Heart left ventricle (tissue), 16 donors: ENCODE measurements at places on chromosomes 2 and 18.

DNA sequence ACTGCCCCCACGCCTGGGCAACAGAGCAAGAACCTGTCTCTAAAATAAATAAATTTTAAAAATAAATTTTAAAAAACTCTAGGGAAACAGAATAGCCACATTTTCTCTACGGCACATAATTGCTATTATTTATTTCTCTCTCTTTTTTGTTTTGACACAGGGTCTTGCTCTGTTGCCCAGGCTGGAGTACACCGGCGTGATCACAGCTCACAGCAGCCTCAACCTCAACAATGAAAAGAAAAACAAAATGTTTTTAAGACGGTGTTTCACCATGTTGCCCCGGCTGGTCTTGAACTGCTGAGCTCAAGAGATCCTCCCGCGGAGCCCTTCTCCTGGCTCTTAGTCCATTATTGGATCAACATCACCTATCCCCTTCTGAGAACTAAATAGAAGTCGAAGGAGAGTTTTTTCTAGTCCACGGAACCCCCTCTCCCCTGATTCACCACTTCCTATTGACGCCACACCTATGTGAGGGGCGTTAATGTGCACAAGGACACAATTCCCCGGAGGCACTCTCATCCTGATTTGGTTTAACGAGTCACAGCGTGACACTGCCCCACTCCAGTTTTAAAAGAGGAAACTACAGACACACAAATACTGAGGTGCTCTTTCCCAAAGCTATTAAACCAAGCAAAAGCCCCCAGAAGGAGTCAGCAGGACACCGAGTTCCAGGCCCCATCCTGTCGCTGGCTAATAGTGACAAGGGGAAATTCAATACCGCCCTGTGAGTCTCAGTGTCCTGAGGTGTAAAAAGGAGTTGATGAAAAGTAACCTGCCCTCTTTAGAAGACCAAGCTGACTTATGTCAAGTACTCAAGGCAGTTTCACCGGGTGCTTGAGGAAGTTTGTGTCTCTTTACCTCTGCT, 1.1 kb downstream of the NPC1 start:
- H3K27ac ChIP-seq: peak overlapping the region; percentile 98
- no peak for DNase-seq
- H3K4me1 ChIP-seq: peaks cover 37% of the 10 kb centered on the region
- H3K4me3 ChIP-seq: peak overlapping the region; percentile 93

DNA sequence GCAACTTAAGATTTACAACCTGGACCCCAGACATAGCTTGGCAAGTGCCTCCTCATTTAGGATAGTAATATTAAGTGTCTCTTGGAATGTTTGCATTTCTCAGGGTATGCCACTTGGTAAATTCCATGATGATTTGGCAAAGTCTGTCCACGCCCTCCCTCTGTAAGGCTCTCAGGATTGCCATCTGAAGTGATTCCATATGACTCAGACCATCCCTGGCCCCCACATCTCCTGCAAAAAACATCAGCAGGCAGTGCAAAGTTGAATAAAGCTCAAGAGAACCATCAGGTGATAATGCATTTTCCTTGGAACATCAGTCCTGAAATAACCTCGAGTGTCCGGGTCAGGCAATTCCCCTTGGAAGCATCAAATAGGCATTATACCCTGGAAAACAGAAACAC, 27.1 kb upstream of the PIEZO2 start:
- H3K27me3 ChIP-seq: no peaks in the 10 kb centered on the region
- H3K4me1 ChIP-seq: peaks cover 10% of the 10 kb centered on the region
- no peak for DNase-seq
- H3K36me3 ChIP-seq: no peaks in the 10 kb centered on the region
- H3K4me3 ChIP-seq: no peak overlapping the region
- no peak overlapping the region for H3K27ac ChIP-seq

DNA sequence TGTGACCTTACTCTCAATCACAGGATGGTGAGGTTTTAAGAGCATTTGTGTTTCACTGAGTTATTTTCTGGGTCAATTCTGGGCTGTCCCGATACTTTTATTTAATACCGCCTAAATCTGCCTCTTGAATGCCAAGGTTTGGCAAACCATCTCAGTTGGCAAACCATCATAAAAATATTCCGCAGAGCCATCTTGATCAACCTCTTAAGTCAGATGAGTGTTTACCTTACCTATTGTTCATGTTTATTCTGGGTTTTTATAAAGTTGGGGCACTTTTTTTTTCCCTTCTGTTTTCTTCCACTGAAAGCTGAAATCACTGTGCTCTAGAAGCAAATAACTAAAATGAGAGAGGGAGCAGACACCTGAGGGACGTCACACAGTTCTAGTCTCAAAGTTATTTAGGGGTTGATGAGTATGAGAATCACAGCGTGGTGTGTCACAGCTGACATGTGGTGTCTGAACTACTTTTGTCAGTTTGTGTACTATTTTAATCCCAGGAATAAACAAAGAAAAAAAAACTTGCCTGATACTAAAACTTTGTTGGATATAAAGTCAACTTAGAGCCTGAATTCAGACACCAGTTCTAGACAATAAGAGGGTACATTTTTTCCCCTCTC, 48.6 kb downstream of the ETAA1 start:
- DNase-seq: no peak
- no peaks in the 10 kb centered on the region for H3K27me3 ChIP-seq
- no peaks in the 10 kb centered on the region for H3K36me3 ChIP-seq
- H3K4me3 ChIP-seq: no peak overlapping the region
- H3K4me1 ChIP-seq: no peaks in the 10 kb centered on the region

DNA sequence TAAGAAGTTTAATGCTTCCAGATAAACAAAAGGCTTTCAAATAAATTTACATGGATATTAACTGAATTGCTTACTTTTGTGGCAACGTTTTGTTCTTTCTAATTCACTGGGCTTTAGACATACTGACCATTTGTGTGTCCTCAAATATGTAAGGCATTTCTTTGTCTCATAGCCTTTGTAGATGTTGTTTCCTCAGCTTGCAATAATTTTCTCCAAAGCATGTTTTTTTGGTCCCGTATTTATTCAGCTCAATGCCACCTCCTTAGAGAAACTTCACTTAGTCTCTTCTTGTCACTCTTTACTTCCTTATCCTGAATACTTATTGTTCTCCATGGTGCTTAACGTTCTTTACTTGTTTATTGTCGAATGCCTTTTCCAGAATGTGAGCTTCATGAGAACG, 98.5 kb downstream of the NUP35 start:
- no peak for DNase-seq
- no peak overlapping the region for H3K27ac ChIP-seq
- H3K36me3 ChIP-seq: no peaks in the 10 kb centered on the region
- peaks cover 5% of the 10 kb centered on the region for H3K4me1 ChIP-seq

DNA sequence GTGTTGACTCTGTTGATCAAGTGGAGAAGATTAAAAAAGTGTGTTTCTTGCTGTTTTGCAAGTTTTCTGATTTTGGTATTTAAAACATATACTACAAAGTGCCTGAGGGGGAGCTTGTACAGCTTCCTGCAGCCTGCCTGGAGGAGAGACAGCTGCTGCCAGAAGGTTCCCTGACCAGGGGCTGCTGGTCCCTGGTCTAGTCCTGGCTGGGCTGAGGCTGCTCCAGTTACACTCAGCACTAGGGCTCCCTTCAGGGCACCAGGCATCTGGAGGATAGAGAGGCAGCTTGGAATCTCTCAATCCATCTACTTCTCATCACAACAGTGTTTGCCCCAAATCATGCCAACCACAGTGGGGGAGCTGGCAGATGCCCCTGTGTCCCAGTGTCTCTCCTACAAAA, 4.8 kb downstream of the MC2R start:
- H3K4me1 ChIP-seq: no peaks in the 10 kb centered on the region
- H3K27ac ChIP-seq: no peak overlapping the region
- no peaks in the 10 kb centered on the region for H3K36me3 ChIP-seq
- no peak overlapping the region for H3K4me3 ChIP-seq
- no peak for DNase-seq
